ENCODE measurements at places on chromosomes 11 and 22. TPM values are rescaled to one million over a fixed set of nuclear protein-coding genes. Genes with fewer than 3 reads are reported as not detected.

Gene APOBEC3F
- total RNA-seq: 2.6 TPM

Gene XBP1
- total RNA-seq: 343 TPM

Gene KCNJ11
- total RNA-seq: 2.6 TPM

Gene PIWIL4
- total RNA-seq: 6.0 TPM

Gene MRGPRX4
- total RNA-seq: not detected

Gene DUSP8
- 4.5 TPM for total RNA-seq

Gene MAP6
- total RNA-seq: 7.0 TPM

Gene CNTF
- 2.5 TPM for total RNA-seq

Gene KCNJ1
- total RNA-seq: not detected

Gene NLRP10
- not detected for total RNA-seq

Gene CFL1
- 651 TPM for total RNA-seq

Gene CLTCL1
- 14.3 TPM for total RNA-seq

Gene APOL5
- not detected for total RNA-seq

Gene WNT11
- 54.4 TPM for total RNA-seq

Gene SLC2A11
- 8.7 TPM for total RNA-seq

Gene MFNG
- 16.0 TPM for total RNA-seq

Gene PKNOX2
- 2.7 TPM for total RNA-seq

Gene GGT5
- 45.4 TPM for total RNA-seq
